ENCODE measurements at places on chromosomes 13 and 19.

- DNase-seq, result no peak
Measured at GRCh38 chr19:31271306-31271911, 77.8 kb downstream of the TSHZ3 start.

GRCh38 chr13:97844151-97844550 lies 109.3 kb upstream of the IPO5 start:
- DNase-seq, result no peak

GRCh38 chr13:103325672-103326071 lies 259.5 kb upstream of the SLC10A2 start:
- DNase-seq, result no peak

GRCh38 chr19:46921071-46921470 lies 60.3 kb downstream of the ARHGAP35 start:
- no peak for DNase-seq

DNA sequence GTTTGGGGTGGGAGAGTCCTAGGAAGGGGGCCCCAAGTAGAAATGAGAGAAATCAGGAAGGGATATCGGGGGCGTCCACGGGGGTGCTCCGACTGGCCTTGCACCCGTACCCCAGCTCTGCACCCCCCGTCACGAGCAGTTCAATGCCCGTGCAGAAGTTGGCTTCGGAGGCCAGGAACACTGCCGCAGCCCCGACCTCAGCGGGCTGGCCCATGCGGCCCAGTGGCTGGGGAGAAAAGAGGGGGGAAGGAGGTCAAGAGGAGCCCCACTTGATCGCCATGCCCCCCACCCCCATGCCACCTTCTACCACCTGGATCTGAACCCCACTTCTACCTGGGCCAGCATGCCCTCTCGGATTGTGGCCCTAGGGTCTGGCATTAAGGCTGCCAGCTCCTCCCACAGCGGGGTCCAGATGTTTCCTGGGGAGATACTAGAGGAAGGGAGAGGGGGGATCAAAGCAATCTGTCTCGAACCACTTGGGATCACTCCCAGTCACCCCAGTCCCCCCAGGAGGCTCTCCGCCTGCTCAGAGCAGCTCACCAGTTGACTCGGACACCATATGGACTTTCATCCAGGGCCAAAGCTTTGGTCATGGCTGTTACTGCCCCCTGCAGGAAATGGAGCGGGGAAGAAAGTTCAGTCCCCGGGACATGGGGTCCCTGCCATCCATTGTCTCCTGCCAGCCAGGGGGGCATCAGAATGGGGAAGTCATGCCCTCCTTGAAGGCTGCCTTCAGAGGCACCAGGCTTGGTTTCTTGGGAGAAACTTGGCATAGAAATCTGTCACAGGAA lies 2.5 kb upstream of the BCAT2 start:
- DNase-seq, result no peak

- peak; percentile 89 for DNase-seq
Measured at GRCh38 chr19:35509861-35510625, 3.4 kb downstream of the DMKN start.
